ENCODE measurements at places on chromosomes 5 and 9.

DNA sequence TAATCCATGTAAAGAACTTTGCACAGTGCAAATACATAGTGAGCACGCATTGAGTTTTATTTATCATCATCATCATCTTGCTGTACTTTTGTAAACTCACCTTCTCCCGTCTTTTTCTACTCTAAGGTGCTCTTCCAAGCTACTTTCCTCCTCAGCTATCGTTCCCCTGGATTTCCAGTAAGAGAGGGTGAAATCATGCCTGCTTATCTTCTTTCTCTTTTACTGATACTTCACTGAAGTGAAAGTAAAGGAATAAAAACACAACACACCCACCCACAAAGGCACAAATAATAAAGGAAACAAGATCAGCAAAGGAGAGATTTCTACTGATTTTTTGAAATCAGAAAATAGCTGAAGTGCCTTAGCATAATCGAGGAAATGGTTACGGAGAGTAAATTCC is 509.9 kb downstream of the RAB3C start:
- no peak for DNase-seq

DNA sequence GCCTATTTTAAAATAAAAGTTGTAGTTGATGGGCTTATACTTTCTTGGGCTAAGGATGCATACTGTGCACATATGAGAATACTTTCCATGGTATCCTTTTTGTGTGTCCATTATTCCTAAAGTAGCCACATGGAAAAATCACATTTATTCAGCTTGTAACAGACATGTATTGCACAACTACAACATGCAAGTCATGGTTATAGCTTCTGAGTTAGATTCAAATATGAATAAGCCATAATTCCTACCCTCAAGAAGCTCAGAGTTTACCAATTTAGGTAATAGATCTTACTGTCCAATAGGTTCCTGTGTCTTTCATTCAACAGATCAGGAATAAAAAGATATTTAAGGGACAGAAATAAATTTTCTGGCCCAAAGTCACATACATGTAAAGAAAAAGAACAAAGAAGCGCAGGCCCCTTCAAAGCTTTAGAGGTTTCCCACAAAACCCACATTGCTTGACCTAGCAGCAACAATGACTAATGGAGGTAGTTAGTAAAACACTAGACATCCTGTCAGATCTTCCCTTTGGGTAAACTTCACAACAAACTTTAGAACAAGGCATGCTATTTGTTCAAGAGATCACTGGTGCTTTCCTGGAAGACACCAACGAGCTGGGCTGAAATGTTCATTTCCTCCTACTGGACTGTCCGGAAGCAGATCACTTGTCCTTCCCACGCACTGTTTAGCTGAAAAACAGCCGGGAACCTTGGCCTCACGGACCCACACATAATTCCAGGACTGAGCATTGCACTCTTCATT is 78.4 kb upstream of the ITGA1 start:
- no peak for DNase-seq

DNA sequence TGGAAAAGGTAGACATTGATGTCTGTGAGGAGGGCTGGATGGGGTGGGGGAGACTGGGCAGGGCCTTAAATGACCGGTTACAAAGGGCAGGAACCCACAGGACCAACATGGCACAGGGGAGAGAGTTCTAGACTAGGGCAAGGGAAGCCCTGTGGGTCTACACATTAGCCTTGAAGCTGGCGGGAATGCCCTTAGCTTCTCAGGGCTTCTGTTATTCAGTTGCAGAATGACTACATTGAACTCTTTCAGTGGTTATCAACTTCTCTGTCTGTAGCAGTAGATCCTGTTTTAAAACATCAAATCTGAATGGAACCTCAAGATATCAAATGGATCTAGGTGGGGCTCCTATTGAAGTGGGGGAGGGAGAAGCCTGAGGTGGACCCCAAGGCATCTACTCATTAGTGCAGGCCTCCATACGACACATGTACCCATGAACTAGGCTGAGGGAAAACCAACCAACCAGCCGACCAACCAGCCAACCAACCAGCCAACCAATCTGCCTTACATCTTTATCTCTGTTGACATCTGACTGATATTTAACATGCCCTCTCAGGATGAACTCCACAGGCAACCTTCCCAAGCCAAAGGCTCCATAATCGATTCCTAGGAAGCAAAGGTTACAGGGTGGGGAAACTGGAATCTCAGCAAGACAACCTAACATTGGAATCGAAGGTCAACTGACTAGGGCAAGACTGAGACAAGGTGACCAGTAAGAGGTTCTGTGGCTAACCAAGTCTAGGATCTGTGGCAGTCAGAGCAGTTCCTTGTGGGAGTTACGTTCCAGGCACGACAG is 48.3 kb downstream of the DAP start:
- no peak for DNase-seq

DNA sequence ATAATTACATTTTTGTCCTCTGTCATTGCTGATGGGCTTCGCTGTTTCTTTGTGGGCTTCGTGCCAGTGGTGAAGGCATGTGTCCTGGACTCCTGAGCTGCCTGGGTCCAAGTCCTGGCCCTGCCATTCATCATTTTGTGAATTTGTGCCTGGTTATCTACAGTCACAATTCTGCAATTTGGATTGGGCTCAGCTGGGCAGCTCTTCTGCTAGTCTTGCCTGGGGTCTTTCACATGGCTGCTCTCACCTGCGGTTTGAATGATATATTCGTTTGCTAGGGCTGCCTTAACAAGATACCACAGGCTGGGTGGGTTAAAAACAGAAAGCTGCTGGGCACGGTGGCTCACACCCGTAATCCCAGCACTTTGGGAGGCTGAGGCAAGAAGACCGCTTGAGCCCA is 192.7 kb upstream of the IER5L start:
- DNase-seq: no peak

DNA sequence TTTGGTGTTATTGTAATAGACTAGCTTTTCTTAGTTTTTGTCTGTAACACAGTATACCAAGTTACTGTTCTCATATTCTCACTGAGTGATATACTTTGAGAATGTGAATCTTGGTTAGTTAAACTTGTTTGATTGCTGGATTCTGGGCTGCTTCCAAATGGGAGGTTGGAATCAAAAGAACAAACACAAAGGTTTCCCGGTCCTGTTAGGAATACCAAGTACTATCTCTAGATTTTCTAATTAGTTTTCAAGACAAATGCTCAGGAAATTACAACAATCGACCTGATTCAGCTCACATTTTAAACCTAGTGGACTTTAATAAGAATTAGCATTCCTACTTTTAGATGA is 244.3 kb downstream of the CSNK1G3 start:
- DNase-seq: no peak

GRCh38 chr5:176810081-176810597 is at the start of gene UNC5A:
TSS of gene UNC5A (plus strand) at chr5:176810559. CDS start at chr5:176810751, 192 bp downstream.
- DNase-seq: peak; percentile 74

GRCh38 chr5:168865968-168866367 is 286.8 kb upstream of the PANK3 start:
- peak; percentile 57 for DNase-seq

DNA sequence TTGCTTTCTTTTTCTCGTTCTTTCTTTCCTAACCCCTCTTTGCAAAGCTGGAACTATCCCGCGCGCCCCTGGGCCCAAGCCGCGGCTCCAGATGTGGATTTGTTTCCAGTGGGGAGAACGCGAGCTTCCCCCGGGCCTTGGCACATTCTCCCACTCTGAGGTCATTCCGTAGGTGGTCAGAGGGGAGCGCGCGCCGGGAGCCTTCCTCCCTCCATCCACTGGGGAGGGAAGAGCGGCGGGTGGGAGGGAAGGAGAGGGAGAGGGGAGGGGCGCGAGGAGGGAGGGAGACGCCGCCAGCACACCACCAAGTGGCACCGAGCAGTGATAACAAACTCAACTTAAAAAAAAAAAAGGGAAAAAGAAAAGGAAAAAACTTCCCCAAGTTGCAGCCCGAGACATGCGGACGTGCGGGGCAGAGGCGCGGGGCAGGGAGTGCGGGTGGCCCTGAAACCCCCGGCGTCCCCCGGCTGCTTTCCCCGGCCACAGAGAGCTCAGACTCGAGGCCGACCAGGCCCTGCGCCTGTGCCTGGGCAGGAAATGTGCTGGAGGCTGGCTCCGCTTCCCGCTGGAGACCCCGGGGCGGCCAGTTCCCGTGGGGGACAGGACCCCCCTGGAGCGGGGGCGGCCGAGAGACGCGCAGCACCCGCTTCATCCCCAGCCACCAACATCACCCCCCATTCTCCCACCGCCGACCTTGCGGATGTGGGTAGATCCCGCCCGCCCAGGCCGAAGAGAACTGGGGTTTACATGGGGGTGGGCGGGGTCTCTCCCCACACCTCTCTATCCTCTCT is 3.1 kb downstream of the IER5L start:
- peak; percentile 63 for DNase-seq

- no peak for DNase-seq
Measured at GRCh38 chr5:149765932-149766331, 35.8 kb downstream of the PPARGC1B start.

Measured in H9 (cell line).